Activated CD4-positive, alpha-beta T cell treated with anti-CD3 and anti-CD28 coated beads, Interleukin-2, amount 10 ng/mL, durations not matched to agents 7 days and 5 days (primary cell): ENCODE measurements at places on chromosomes 3 and 15. TPM values are rescaled to one million over a fixed set of nuclear protein-coding genes. Genes with fewer than 3 reads are reported as not detected.
A peak's percentile ranks its signal among the peaks of the same experiment; 100 is the strongest.

GRCh38 chr15:76932135-76932966 is 802 bp downstream of the RCN2 start:
- peak; percentile 10 for DNase-seq

FBXW12 gene
- not detected for total RNA-seq

GRCh38 chr3:23611737-23612295 is 193.9 kb upstream of the UBE2E1 start:
- no peak for DNase-seq

ZNF620 gene
- 5.6 TPM for total RNA-seq

- DNase-seq: no peak
Observed at GRCh38 chr3:65716071-65716751, 322.5 kb downstream of the MAGI1 start.

DNA sequence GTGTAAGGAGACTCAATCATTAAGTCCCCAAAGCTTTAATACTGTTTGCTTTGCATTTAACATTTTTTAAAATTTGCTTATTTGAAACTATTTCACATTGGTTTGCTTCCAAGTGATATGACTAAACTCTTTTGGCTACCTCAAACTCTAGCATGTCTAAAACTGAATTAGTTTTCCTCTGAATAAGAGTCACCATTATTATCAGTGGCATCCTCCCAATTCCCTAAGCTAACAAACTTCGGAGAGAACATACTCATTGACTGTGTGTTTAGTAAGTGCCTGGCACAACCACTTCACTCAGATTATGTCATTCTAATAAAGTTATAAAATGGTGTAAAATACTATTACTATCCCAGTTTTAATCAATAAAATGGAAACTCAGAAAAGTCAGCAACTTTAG is 21.9 kb downstream of the ATOSA start:
- DNase-seq: no peak

- no peak for DNase-seq
Observed at GRCh38 chr15:93917181-93917580, 314.2 kb upstream of the MCTP2 start.

GRCh38 chr3:128378631-128379347 is 87.9 kb downstream of the DNAJB8 start:
- no peak for DNase-seq

- no peak for DNase-seq
Observed at GRCh38 chr15:74202452-74203401, at the start of gene STRA6. Gene STRA6 (minus strand): TSS chr15:74202787. CDS start chr15:74202267, 520 bp downstream.

- DNase-seq: no peak
Observed at GRCh38 chr3:15120986-15121385, 22.0 kb upstream of the RBSN start.
